ENCODE measurements at places on chromosomes 2 and 18. TPM values are rescaled to one million over a fixed set of nuclear protein-coding genes. Genes with fewer than 3 reads are reported as not detected.
A peak's percentile ranks its signal among the peaks of the same experiment; 100 is the strongest.

GRCh38 chr2:178834086-178834485 lies 26.9 kb upstream of the TTN start:
- no peak for DNase-seq

GRCh38 chr2:157497638-157498314 lies 53.9 kb upstream of the CYTIP start:
- DNase-seq, result peak; percentile 25

DNA sequence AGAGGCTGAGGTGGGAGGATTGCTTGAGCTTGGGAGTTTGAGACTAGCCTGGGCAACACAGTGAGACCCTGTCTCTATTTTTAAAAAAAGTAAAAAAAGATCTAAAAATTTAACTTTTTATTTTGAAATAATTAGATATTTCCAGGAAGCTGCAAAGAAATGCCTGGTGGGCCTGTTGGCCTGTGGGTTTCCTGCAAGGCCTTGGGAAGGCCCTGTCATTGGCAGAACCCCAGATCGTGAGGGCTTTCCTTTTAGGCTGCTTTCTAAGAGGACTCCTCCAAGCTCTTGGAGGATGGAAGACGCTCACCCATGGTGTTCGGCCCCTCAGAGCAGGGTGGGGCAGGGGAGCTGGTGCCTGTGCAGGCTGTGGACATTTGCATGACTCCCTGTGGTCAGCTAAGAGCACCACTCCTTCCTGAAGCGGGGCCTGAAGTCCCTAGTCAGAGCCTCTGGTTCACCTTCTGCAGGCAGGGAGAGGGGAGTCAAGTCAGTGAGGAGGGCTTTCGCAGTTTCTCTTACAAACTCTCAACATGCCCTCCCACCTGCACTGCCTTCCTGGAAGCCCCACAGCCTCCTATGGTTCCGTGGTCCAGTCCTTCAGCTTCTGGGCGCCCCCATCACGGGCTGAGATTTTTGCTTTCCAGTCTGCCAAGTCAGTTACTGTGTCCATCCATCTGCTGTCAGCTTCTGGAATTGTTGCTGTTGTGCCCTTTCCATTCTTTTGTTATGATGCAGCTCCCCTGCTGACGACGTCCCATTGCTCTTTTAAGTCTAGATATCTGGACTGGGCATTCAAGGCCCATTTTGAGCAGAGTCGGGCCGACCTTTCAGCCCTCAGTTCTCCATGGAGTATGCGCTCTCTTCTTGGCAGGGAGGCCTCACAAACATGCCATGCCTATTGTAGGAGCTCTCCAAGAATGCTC lies 6.6 kb downstream of the PROC start:
- no peak for DNase-seq

- no peak for DNase-seq
Observed at GRCh38 chr2:112182581-112183034, 44.4 kb downstream of the FBLN7 start.

- DNase-seq, result peak; percentile 28
Observed at GRCh38 chr2:29336341-29337241, 221.4 kb downstream of the CLIP4 start.

GRCh38 chr2:98870516-98871158 lies 65.4 kb downstream of the CRACDL start:
- no peak for DNase-seq

The SNRPD1 gene
- total RNA-seq, result 69.3 TPM

DNA sequence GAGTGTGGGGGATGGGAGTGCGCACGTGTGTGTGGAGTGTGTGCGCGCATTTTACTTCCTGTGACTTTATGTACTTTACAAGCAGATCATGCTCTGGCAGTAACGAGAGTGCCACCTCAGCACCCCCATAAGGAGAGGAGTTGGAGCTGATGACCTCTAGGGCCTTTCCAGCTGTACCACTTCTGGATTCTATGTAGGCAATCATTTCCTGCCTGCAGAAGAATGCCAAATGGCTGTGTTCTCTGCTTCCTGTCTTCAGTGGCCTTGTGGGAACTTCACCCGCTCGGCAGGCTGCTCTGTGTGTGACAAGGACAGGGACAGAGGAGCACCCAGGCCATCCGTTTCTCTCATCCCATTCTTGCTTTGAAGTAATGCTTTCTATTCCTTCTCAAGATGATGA lies 22.8 kb upstream of the ZNF385B start:
- DNase-seq, result no peak

- peak; percentile 39 for DNase-seq
Observed at GRCh38 chr18:55585920-55586561, 2.0 kb downstream of the TCF4 start.

GRCh38 chr2:20625491-20626391 lies 25.2 kb downstream of the HS1BP3 start:
- DNase-seq, result no peak

The KCNK3 gene
- total RNA-seq, result 2.8 TPM

Data from M059J (cell line).